Parietal lobe (tissue), 2 donors: ENCODE measurements at places on chromosomes 2 and 18. TPM values are rescaled to one million over a fixed set of nuclear protein-coding genes. Genes with fewer than 3 reads are reported as not detected.

Gene KHK
- 6.9 TPM for total RNA-seq

Gene GALR1
- total RNA-seq = 0.31 TPM

Gene TMEM37
- total RNA-seq = not detected

Gene MFSD2B
- total RNA-seq = 0.63 TPM

Gene OXER1
- 0.31 TPM for total RNA-seq

Gene RRM2
- total RNA-seq = 11.3 TPM

Gene CRACDL
- 0.94 TPM for total RNA-seq

Gene BMP10
- total RNA-seq = not detected

Gene RGPD8
- total RNA-seq = 75.7 TPM

Gene TWIST2
- total RNA-seq = not detected
